ENCODE measurements at places on chromosomes 16 and 17.

- no peak for DNase-seq
Observed at GRCh38 chr16:4481526-4481925, 5.3 kb downstream of the HMOX2 start.

GRCh38 chr17:58210922-58211321 is 8.1 kb downstream of the MKS1 start:
- no peak for DNase-seq

DNA sequence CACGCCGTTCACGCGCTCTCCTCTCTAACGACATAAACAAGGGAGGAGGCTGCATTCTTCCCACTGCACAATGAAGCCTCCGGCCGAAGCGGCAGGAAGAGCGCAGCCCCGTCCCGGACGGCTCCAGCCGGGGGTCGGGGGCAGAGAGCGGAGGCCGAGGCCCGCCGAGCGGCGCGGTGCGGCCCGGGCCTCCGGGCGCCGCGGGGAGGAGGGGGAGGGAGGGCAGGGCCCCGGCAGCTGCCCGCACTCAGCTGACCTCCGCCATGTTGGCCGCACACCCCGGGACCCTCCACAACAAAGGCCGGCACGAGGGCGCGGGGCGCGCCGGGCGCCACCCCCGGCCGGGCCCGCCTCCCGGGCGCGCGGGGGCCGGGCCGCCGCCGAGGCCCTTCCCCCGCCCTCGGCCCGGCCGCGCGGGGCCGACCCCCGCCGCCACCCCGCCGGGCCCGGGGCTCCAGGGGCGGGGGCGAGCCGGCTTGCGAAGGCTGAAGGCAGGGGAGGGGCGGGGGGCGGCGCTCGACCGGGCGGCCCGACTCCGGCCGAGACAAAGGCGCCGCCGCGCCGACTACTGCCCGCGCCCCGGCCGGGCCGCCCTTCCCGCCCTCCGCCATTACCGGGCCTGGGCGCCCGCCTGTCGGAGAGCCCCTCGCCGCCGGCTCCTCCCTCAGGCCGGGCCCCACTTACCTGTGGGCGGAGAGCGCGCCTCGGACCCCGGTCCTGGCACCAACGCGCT is 527 bp downstream of the SIAH1 start:
- peak; percentile 68 for DNase-seq

- peak; percentile 82 for DNase-seq
Observed at GRCh38 chr17:143785-144281, 6.5 kb downstream of the SCGB1C2 start.

GRCh38 chr17:27733773-27734172 is 66.6 kb downstream of the NOS2 start:
- no peak for DNase-seq

DNA sequence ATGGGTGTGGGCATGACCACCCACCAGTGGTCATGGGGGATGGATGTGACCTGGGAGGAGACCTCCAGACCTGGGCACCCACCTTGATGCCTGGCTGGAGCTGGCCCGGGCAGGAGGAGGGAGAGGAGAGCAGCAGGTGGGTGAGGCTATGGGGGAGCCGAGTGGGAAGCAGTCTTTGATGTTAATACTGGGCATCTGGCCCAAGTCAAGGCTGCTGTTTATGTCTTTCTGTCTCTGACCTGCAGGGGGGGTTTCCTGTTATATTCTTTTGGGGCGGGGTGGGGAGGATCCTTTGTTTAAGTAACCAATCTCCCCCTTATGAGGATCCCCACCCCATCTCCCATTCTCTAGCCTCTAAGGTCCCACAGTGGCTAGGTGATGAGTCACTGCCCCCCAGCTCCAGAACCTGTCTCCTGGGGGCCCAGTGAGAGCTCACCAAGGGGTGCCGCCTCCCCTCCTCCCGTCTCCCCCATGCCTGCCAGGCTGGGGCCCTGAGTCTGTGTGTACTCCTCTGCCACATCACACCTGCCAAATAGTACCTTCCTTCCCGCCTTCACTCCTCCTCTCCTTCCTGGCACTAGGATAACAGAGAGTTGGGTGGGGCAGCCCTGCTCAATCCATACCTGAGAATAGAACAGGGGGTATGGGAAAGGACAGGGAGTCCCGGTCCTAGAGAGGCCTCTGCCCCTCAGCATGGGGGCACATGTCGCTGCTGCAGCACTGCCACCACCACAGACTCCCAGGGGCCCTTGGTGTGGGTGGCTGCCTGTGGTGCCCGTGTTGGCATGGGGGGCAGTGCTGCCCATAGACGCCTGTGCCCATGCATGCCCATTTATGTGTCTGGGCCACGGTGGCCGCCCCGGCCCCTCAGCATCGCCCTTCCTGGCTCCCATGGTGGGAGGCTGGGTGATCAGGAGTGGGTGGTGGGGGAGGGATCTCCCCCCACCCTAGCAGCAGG is 7.3 kb downstream of the THRA start:
- no peak for DNase-seq

DNA sequence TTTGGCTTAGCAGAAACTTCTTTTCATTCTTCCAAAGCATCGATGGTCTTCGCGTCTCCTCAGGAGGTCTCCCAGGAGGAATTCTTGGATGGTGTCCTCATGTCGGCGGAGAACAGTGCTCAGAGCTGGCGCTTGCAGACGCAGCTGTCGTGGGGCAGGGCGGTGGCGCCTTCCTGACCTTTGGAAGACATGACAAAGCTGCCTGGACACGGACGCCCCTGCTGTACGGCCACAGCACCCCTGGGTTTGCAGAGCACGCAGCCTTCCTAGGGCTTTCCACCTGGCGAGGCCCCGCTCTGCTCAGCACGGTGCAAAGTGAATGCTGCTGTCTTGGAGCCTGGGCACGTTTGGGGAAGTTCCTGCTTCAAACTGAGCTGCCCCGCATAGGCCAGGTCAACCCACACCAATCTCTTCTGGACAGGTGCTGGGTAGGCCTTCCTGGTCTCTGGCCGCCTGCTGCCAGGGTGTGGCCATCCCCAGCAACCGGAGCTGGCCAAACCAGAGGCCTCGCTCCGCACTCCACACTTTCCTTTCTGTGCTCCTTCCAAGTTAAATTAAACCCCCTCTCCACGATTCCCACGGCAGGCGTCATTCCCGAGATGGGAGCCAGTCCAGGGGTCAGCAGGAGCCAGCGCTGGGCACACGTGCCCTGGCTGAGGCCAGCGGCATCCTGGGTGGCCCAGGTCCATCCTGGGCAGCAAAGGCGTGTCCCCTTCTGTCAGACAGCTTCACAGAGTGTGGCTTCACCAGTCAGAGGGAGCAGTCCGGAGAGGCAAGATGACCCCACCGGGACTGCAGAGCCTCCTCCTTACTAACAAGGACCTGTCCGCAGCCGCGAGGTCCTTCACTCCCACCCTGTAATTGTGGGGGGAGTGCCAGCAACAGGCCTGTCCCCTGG is 15.0 kb upstream of the KREMEN2 start:
- no peak for DNase-seq

DNA sequence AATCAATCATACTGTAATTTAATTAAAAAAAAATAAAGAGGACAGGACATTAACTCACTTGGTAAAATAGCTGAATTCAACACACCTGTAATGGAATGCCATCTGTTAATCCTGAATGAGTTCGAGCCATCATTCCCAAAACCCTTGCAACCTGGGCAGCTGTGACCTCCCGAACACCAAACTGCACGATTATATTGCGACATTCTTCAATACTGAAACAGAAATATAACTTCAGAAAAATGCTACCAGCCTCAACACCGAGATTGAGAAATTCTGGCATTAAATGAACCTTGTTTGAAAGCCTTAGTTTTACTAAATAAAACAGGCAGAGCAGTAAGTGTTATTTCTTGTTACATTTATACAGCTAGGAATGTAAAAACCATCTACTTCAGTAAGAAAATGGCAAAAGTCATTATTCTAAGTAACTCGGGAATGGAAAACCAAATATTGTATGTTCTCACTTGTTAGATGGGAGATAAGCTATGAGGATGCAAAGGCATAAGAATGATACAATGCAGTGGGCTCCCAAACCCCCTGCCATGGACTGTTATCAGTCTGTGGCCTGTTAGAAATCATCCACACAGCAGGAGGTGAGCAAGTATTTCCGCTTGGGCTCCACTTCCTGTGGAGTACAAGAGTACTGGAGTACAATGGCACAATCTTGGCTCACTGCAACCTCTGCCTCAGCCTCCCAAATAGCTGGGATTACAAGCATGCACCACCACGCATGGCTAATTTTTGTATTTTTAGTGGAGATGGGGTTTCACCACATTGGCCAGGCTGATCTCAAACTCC is 46.5 kb downstream of the CNOT1 start:
- no peak for DNase-seq

DNA sequence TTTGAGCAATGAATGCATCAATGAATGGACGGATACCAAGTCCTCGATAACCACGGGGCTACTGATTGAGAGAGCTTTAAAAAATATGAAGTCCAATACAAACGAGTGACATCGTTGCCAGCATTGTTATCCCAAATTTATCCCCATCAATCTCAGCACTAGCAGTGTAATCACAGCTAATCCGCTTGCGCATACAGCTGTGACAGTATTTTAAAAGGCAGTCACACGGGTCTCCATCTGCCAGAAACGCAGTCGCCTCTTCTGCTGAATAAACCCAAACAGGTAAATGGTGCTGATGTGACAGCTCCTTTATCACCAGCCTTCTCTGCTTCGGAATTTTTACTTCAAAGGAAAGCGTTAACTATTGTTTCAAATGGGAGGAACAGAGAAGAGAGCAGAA is 311.1 kb downstream of the XYLT1 start:
- no peak for DNase-seq

DNA sequence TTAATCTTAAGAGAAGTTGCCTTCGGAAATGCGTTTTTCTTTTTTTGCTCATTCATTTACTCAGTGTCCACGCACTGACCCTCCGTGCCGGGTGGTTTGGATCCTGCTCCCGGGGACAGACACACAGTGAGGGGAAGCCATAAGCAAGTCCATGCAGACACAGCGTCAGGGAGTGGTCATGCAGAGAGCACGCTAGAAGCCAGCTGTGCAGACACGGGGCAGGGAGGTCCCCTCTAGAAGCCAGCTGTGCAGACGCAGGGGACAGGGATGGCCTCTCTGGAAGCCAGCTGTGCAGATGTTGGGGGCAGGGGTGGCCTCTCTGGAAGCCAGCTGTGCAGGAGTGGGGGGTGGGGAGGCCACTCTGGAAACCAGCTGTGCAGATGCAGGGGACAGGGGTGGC is 4.8 kb downstream of the GAA start:
- DNase-seq, result no peak

GRCh38 chr16:1216681-1217400 is 8.2 kb downstream of the TPSG1 start:
- DNase-seq, result no peak

DNA sequence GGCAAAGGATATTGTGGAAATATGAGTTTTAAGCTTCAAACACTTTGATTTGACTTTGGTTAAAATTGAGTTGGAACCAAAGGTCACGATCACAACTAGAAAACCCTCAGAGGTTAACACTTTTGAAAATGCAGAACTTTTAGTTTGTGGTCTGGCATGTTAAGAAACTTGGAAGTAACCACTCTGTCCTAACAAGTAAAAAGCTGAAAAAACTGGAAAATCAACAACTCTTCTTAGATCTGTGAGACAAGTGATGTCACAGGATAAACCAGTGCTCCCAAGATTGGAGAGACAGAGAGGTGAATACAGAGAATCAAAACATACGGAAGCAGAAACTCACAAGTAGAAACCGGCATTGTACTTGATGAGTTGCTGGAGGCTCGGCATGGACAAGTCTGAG is 17.4 kb downstream of the MFSD6L start:
- DNase-seq, result no peak

DNA sequence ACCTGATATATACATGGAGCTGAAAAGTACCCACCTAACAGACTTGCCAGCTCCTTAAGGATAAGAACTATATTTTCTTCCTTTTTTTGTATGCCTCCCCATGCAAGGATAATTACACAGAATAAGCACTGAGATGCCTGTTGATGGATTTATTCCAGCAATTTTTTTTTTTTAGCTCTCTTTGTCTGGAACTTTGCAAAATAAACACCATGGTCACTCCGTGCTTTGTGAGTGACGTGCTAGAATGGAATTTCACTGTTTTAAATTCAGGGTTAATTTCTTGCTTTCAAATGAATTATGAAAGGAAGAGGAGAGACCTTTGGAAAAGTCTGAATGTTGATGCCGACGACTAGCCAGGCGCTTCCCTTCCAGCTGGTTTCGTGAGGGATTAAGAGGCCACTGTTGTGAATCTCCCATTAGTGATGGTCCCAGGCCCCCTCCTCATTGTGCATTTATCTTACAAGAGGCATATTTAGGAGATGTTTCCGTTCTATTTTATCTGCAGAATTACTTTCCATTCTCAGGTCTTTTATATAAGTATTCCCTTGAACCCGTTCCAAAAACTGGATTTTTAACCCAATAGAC is 529.1 kb downstream of the WWOX start:
- DNase-seq, result no peak

GRCh38 chr17:56845934-56846333 is 12.0 kb downstream of the DGKE start:
- no peak for DNase-seq

GRCh38 chr17:12985431-12986293 is 32.2 kb downstream of the ELAC2 start:
- no peak for DNase-seq

GRCh38 chr16:3004319-3004718 is 8.4 kb upstream of the CLDN9 start:
- no peak for DNase-seq

GRCh38 chr16:75398333-75398732 is 35.0 kb downstream of the CFDP1 start:
- no peak for DNase-seq

DNA sequence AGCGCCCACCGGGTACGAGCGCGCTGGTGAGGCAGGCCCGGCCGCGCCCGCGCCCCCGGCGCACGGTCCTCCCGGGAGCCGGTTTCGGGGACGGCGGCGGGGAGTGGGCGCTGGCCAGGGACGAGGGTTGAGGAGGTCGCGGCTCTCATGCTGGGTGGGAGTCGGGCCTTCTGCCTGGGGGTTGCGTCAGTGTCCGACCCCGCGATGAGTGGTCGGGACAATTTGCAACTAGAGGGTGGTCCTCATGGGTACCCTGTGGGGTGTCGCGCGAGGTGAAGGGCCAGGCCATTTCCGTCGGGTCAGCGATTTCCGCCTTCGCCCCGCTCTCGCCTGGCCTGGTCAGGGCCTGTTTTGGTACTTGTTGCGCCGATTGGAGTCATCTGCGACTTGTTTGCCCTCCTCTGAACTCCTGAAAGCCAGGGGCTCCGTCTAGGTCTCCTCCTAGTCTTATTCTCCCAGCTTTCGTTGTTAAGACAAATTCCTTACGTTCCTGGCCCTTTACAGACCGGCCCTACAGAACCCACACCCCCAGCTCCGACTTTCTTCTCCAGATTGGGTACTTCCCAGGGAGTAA is 14.9 kb downstream of the NAA60 start:
- no peak for DNase-seq

DNA sequence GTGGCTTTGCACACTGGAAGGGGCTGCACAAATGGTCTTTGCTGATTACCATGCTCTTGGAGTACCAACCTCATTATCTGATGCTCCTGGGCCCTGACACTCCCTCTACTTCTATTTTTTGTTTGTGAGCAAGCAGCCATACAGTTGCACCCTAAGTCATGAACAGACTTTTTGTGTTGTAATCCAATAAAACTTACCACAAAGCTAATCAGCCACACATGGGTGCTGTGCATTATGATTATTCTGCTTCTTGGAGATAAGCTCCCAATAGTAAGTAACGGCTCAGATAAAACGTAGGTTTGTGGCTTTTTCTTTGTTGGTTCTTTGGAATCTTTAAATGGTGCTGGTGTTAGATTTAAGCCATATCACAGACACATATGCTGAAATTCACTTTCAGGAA is 76.2 kb downstream of the CCT6B start:
- DNase-seq, result no peak
